NCI-H1930 (cell line): ENCODE measurements at places on chromosomes 3 and 15.

DNA sequence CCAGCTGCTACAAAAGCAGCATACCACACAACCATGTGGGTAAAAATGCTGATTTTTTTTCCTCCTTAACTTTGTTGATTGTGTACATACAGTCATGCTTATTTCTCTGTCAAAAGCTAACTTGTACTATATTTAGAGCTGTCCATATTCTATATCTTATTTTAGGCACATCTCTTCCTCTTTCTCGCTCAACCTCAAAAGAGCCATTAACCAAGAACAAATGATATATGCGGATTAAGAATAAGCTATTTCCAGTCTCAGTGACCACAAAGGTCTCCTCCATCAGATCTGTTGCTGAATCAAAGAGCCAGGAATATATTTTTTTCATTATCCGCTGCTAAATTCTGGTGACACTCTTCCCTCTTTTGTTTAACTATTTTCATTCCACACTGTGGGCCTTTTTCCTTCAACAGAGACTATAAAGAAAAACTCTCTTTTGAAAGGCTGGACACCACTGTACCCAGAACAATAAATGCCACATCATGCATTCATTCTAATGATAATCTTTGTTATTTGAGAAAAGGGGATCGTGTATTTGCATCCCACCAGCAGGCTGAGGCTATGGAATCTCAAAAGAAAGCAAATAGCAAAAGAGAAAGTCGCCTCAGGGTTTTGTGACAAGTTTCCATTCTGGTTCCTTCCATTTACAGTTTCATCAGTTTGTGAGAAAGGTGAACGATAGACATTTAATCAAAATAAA, 8.0 kb downstream of the TMEM212 start:
- DNase-seq = no peak

- no peak for DNase-seq
Observed at GRCh38 chr15:42594095-42594494, 18.7 kb downstream of the STARD9 start.

- no peak for DNase-seq
Observed at GRCh38 chr3:20488151-20488550, 302.1 kb upstream of the SGO1 start.

- DNase-seq = no peak
Observed at GRCh38 chr15:58398643-58399042, 33.1 kb upstream of the LIPC start.

GRCh38 chr3:58251631-58252035, 14.0 kb downstream of the ABHD6 start:
- no peak for DNase-seq

DNA sequence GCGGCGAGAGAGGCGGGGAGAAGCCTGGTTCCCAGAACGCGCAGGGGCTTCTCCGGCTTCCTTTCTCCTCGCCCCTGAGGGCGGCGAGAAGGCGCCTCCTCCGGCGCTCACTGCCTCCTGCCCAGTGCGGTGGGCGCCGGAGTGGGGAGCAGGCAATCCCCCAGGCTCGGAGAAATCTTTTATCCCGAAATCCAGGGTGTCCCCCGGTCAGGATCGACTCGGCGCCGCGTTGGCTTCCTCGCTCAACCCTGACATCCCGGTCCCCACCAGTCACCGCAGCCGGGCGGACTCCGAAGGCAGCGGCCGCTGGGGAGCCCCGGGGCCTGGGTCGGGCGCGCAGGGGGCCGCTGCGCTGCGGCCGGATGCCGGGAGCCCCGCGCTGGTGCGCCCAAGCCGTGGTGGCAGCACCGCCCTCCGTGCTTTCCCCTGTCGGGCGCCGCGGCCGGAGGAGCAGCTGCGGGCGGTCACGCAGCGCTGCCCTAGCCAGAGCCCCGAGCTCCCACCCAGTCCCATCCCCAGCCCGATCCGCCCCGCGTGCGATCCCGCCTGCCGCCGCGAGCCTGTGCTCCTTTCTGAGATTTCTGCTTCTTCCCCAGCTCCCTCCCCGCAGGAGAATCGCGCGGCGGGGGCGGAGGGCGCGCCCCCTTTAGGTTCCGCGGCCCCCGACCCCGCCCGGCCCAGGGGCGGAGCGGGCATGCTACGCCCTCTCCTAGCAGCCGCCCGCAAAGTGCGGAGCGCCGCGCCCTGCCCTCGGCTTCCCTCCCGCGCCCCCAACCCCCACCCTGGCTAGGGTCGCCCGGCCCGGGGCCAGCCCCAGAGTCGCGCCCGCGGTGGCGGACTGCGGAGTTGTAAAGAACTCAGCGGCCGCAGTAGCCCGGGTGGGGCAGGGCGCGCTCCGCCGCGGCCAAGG, 683 bp upstream of the CACNA2D3 start:
- peak; percentile 56 for DNase-seq

DNA sequence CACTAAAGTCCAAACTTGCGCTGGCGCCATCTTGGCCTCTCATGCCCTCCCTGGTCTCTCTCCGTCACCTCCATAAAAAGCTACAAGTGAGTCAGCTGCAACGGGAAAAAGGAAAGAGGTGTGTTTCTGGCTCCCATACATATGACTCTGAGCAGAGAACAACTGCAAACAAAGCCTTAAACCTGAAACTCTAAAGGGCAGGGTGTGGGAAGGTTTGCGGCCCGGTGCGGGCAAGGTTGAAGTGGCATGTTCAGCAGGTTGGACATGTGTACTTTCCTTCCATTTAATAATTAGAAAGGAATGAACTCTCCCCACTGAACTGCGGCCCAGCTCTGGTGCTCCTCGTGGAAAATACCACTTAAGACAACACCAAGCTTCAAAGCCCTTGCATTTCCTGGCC, 59.0 kb upstream of the PPARG start:
- no peak for DNase-seq

DNA sequence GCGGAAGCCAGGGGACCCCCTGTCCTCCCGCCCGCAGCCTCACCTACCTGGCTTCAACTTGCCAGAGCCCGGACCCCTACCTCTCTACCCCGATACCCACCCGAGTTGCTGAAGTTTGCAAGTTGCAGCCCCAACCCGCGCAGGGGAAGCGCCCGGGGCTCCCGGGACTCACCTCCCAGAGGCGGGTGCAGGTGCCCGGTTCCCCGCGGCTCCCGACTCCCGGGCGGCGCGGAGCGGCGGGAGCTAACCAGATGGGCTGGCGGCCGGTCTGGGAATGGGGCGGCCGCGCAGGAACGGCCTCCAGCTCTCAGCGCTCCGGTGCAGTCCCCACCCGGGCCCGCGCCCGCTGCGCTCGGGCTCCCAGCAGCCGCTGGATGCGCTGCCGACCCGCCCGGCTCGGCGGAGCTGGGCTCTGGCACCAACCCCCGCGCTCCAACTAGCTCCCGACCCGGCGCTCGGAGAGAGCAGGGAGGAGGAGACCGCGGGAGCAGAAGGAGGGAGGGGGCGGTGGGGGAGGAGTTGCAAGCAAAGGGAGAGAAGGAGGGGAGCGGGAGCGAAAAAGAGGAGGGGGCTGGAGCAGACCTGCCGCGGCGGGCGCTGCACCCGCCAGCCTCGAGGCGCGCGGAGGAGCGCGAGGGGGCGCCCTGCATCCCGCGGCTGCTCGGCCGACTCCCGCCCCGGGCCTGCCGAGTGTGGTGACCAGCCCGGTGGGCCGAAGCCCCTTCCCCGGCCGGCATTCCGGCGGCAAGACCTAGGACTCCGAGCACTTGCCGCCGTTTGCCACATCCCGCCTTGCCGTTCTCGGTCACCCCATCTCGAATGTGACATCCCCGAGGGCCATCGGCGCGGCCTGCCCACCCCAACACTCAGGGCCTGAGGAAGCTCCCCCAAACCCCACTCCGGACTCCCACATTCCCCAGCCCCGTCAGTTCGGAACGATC, at the start of gene SEMA5B:
SEMA5B (minus strand) TSS at position 472 of the 941 bp plus-strand sequence. CDS start 66,500 bp downstream, outside the sequence.
- DNase-seq = peak; percentile 61

GRCh38 chr3:152230370-152230769, 38.4 kb upstream of the MBNL1 start:
- no peak for DNase-seq

GRCh38 chr3:125079675-125080045, 23.9 kb upstream of the HEG1 start:
- DNase-seq = no peak

- no peak for DNase-seq
Observed at GRCh38 chr3:186067360-186068242, 41.3 kb downstream of the ETV5 start.

DNA sequence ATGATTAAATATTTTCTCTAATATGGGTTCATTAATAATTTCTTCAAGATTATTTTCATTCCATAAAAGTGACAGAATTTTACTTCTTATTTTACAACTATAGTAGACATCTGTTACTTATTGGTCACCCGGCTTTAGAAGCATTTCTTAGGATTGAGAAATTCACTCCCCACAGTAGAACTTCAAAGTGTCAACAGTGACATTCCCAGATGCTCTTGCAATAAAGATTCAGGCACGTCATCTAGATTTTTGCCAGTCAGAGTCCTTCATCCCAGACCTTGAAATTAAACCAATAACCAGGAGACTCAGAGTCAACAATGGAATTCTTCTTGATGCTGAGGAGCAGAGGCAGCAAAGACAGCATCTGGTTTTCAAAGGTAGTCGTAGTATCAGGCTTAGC, 190.8 kb downstream of the VGLL3 start:
- no peak for DNase-seq

DNA sequence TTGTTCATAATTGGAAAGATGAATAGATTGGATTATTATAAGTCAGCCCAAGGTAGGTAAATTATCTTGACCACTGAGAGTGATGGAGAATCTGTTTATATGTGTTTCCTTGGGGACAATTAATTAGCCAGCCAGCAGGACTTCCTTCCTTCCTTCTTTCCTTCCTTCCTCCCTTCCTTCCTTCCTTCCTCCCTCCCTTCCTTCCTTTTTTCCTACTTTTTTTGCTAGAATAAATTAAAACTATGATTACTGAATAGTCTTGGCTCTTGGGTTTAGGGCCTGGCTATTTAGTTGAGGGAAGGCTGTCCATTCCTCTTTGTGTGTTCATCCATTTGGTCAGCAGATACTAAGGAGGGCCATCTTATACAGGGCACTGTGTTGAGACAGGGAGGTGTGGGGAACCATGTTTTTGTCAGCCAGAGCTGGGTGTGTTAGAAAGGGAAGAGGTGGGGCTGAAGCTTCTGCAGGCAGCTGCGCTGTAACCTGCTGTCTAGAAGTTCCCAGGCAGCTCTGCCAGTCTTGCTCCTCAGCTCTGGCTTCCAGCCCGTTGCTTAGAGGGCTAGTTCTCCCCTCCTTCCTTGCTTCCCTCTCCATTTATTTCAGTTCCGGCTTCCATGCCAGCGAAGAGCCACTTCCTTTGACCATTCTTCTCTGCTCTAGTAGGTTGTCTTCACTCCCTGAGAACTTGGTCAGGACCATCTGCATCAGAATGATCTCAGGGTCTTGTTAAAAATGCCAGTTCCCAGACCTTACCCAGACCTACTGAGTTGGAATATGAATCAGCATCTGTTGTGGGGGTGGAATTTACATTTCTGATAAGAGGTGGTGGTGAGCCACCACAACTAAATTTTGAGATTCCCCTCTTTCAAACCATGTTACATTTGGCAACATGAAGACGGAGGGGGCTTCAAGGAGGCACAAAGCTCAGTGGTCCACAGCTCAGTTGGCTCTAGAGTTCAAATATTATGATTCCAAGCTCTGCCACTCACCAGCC, 113.9 kb downstream of the DGKG start:
- no peak for DNase-seq

- DNase-seq = no peak
Observed at GRCh38 chr15:29968895-29969561, 113.7 kb upstream of the GOLGA8J start.

GRCh38 chr3:129330409-129330808, 51.7 kb downstream of the HMCES start:
- DNase-seq = no peak

DNA sequence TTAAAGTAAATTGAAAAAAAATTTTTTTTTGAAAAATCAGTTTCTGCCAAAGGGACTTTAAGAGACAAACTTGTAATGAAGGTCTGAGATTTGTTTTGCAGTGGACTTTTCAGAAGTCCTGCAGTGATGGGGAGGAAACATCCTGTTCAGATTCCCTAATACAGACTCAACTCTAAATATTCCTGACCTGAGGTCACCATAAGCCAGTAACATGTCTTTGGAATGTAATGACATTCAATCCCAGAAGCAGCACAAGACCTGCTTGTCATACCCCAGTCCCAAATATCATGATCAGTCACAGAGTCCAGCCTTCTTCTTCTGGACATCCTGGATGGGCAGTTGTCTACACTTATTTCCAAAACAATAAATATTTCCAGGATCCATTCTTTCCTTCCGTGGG, 53.6 kb downstream of the TMEM39A start:
- no peak for DNase-seq

- no peak for DNase-seq
Observed at GRCh38 chr3:49880581-49881315, 11.0 kb upstream of the CAMKV start.

- no peak for DNase-seq
Observed at GRCh38 chr3:16369276-16369675, 104.3 kb downstream of the OXNAD1 start.

DNA sequence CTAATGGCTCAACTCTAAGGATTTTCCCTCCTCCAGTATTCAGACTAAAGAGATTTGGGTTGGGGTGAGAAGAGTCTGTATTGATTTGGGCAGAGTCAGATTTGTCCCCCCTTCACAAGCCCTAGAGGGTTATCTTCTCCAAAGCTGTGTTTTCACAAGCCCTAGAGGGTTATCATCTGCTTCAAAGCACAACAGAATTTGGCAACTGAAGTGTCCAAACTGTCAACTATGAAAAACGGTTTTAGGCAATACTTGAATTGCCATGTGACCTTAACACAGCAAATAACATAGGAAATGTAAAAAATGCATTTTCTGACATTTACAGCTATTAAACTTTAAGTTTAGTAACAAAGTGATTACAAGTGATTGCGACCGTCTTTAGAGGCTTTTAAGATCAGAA, 119.9 kb downstream of the IMPG2 start:
- DNase-seq = no peak

DNA sequence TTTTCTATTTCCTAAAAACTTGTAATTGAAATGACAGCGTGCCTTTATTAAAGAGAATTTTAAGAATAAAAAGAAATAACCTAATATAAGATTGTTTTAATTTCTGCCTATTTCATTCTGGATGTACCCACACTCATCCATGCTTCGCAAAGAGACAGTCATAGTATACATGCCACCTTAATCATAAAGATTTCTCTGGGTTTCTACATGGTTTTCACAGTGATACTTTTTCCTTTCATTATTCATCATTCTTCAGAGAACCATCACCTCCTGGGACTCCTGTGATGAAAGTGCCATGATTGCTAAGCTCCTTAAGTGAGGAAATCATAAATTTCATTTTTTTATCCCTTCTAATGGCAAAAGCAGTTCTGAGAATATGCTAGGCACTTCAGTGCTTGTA, 4.3 kb upstream of the CCR8 start:
- DNase-seq = no peak

GRCh38 chr3:184512621-184513020, 49.0 kb upstream of the EPHB3 start:
- DNase-seq = no peak

DNA sequence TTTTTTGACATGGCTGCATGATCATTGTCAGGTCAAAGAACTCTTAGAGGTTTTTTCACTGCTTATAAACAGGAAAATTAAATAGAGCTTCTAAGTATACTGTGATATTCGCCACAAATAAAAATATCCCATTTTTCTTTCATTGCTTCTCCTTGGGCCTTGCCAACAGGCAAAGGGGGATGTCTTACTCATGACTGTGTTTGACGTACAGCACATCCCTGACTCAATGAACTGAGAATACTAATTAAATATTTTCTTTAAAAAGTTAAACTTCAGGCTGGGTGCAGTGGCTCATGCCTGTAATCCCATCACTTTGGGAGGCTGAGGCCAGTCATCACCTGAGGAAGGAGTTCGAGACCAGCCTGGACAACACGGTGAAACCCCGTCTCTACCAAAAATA, 41.4 kb upstream of the CCDC80 start:
- no peak for DNase-seq
